Activated effector memory CD4-positive, alpha-beta T cell treated with anti-CD3 and anti-CD28 coated beads, Interleukin-2, amount 50 U/mL, for 16 hours (primary cell): ENCODE measurements at places on chromosomes 6 and 20.

DNA sequence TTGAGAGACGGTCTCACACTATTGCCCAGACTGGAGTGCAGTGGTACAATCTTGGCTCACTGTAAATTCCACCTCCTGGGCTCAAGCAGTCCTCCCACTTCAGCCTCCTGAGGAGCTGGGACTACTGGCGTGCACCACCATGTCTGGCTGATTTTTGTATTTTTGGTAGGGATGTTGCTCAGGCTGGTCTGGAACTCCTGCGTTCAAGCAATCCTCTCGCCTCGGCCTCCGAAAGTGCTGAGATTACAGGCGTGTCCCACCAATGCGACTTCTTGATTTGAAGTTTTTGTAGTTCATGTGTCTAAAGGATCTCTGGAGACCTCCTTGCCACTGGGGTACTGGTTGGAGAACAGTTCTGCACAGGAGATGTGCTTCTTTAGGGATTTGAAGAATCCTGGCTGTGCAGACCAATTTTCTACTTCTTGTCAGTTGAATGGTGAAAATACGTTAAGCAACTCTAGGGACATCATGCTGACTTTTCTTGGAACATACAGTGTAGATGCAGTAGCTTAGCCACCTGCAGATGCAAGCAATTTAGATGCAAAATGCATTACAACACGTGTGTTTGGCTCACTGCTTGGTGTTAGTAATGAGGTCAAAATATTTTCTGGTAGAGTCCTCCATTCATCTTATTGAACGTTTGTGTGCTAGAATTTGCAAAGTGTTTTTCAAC, 28.2 kb downstream of the SYTL3 start:
- DNase-seq: peak; percentile 36

DNA sequence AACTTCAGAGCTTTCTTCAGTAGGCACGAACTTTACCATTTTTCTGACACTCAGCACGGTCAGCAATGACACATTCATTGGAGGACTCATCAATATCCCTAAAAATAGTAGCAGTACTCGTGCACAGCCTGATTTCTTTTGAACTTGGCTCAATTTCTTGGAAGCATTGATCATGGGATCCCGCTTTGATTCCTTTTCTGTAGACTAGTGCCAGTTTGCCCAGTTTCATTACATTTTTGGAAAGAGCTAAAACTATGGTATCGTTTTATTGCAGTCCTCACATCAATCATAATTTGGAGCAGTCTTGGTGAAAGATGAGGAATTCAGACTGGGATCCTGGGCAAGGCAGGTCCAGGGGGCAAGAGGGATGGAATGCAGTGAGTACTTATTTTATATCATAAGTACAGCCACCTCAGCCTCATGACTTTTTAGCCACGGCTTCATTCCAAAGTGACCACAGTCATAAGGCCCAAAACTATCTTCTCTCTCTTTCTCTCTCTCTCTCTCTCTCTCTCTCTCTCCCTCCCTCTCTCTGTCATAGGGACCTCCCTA, 170.9 kb upstream of the AKAP12 start:
- no peak for DNase-seq

DNA sequence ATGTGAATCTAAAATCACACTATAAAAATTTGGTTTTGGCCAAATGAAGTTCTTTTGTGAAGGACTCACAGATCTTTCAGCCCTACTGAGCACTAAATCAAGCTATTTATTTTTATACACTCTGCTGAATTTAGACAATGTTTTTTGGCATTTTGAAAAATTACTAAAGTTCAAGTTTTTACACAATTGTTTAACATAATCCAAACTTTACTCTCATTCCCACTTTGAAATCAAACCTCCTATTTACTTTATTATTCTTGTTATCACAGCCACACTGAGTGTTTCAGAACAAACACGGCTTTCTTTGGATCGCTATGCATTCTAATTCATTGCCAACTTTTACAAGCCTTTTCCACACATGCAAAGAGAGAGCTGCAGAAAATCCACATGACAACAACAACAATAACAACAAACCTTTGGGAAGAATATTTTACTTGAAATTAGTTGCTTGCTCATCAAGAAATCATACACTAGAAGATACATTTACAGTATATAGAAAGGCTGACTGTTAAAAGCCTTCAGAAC, 49.1 kb upstream of the TMEM30A start:
- no peak for DNase-seq

DNA sequence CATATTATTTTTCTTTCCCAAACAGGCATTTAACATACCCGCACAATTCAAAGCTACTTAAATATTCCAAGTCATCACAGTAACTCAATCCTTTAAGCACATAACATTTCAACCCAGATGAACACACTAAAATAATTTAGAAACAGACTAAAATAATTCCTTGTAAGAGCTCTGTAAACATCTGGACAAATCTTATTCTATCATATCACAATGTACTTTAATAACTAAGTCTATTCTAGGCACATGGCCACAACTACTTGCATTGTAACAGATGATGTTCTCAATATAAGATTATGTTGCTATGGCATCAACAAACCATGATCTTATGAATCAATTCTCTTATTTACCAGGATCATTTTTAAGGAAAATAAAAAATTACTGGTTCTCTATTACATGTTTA, 123.2 kb upstream of the THEMIS start:
- DNase-seq: no peak

DNA sequence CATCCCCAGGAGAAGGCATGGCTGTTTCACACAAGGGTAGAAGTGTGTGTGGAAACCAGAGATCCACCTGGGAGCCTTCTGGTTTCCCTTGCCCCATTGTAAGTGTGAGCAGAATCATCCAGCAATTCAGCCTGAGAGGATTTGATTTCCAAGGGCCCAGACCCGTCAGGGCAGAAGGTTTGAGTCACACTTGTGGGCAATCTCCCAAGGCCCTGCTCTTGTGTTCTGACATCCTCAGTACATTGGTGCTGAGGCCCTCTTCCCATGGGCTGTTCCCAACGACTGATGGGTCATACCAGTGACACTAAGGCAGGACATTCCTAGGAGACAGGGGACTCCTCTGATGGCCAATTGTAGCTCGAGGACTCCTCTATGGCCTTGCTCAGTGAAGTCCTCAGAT, 58.2 kb upstream of the POLR1H start:
- DNase-seq: no peak

DNA sequence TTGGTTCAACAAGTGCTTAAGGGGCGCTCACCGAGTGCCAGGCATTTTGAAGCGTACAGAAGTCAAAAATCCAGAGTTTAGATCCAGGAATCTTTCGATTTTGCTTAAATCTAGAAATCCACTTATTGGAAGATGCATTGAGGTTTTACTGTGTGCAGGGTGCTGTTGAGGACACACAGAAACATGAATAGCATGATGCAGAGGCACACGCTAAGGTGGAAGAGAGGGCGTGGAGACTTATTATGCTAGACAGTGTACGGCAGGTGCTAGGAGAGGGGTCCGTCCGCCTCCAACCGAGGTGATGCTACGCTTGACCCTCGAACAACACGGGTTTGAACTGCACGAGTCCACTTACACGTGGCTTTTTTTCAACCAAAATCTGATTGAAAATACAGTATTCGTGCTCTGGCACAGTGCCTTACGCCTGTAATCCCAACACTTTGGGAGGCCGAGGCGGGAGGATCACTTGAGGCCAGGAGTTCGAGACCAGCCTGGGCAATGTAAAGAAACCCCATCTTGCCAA, 1.0 kb upstream of the KIF13A start:
- no peak for DNase-seq

DNA sequence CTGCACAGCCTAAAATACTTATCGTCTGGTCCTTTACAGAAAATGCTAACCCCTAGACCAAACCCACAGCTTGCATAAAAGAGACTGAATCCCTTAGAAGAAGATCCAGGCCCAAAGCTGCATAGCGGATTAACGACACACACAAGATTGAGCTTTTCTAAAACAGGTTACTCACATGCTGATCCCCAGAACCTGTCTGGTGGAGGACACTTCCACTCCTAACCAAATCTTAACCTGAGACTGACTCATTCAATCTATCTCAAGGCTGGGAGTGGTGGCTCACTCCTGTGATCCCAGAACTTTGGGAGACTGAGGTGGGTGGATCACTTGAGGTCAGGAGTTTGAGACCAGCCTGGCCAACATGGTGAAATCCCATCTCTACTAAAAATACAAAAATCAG, 2.8 kb upstream of the SLPI start:
- DNase-seq: no peak

GRCh38 chr6:11398451-11399326, 138.9 kb upstream of the TMEM170B start:
- no peak for DNase-seq

GRCh38 chr6:108167449-108168089, 1.7 kb downstream of the NR2E1 start:
- DNase-seq: no peak

DNA sequence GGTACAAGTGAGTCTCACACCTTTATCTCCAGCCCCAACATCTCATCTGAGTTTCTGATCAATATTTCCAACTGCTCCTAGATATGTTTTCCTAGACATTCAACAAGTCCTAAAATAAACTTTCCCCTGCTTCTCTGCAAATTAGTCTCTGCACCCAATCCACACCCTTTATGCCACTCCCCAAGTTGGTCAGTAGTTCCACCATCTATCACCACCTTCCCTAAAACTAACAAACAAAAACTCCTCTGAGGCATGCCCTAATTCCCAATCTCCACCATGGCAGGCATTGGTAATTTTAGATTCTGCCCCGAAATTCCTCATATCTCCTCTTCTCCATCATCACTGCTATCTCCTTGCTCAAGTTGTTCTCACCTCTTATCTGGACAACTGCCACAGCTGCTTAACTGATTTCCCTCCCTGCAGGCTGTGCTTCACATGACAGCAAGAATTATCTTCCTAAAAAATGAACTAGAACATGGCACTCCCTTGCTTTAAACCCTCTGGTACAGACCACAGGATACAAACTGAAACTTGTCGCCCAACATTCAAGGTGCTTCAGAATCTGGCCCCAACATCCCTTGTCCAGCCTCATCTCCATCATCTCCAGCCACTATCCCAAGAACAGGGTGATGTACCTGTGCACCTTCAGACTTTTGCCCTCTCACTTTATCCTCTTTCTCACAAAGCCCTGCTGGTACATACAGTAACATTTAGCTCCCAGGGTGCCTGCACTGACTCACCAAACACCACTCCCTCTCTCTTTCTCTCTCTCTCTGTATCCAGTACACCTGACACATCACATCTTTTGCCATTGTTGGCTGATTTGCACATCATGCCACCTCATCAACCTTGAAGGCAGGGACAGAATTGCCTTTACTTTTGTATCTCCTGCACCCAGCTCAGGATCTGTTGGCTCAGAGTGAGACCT, 55.5 kb downstream of the ZHX3 start:
- DNase-seq: no peak

DNA sequence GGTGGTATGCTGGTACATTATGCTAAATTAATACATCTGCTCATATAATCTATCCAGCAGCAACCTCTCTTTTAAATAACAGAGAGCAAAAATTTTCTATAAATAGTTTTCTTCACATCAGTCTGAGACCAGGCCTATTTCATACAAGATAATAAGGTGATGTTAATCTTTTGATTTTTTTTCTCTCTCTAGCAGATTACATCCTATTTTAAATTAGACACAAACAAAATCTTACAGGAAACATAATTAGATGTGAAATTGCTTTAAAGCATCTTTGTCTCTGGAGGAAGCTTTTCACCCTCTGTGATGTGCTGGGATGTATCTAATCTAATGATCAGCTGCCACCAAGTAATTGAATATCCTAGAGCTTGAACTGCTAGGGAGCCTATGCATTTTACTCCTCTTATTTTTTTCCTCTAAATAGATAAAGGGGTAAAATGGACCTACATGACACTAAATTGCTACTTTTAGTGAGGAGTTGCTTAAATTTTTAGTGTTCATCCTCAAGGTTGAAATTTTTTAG, 165.5 kb downstream of the MANEA start:
- no peak for DNase-seq

- no peak for DNase-seq
Measured at GRCh38 chr6:445571-446417, 54.2 kb downstream of the IRF4 start.

DNA sequence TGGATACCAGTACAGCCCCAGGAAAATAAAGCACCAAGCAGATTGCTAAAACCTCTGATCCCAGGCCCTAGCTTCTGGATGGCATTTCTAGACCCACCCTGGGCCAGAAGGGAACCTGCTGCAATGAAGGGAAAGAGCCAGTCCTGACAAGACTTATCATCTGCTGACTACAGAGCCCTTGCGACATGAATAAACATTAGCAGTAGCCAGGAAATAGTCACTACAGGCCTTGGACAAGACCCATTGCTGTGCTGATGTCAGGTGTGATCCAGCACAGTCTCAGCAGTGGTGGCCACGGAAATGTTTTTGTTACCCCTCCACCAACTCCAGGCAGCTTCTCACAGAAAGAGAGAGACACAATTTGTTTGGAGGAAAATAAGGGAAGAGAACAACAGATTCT, 399.3 kb downstream of the HAO1 start:
- no peak for DNase-seq

GRCh38 chr6:55399351-55399750, 72.1 kb downstream of the GFRAL start:
- DNase-seq: no peak

- no peak for DNase-seq
Measured at GRCh38 chr6:140440223-140440835, 1065.9 kb upstream of the CITED2 start.

DNA sequence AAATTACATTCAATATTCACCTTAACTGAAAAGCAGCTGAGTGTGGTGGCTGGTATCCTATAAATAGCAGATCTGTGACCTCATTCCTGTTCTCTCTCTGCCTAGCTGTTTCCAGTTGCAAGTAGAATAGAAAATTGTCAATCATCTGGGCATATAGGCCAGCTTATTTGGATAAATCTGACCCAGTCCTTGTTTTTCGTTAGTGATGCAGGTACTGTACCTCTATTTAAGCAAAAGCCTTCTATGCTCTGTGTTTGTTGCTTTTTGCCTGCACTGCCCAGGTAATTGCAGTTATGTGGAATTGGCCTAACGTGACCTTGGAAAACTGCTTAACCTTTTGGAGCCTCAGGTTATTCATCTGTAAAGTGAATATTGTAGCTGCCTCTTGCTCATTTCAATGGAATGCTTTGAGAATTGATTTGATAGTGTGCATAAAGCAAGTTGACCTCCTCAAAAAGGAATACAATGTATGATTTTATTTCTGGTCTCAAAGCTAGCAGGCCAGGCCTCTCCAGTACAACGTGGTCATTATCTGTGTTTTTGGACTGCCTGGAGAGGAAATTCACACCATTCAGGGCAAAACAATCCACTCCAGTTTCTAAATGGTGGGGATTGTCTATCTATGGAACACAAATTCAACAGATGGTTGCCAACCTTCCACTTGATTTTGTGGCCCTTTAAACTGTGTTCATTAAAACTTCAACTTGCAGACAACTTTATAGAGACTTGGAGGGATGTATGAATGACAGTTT, 508.7 kb upstream of the CITED2 start:
- no peak for DNase-seq

GRCh38 chr6:121971931-121972335, 427.5 kb upstream of the HSF2 start:
- no peak for DNase-seq

GRCh38 chr20:43590036-43590391, 723 bp upstream of the IFT52 start:
- DNase-seq: no peak
